ENCODE measurements at places on chromosomes 2 and 18. TPM values are rescaled to one million over a fixed set of nuclear protein-coding genes. Genes with fewer than 3 reads are reported as not detected.

Gene AGXT
- not detected for total RNA-seq

Gene UGT1A5
- not detected for total RNA-seq

Gene KLHL14
- not detected for total RNA-seq

Gene TCF23
- total RNA-seq, result 0.82 TPM
